NCI-H1417 (cell line): ENCODE measurements at places on chromosomes 12 and 14.

DNA sequence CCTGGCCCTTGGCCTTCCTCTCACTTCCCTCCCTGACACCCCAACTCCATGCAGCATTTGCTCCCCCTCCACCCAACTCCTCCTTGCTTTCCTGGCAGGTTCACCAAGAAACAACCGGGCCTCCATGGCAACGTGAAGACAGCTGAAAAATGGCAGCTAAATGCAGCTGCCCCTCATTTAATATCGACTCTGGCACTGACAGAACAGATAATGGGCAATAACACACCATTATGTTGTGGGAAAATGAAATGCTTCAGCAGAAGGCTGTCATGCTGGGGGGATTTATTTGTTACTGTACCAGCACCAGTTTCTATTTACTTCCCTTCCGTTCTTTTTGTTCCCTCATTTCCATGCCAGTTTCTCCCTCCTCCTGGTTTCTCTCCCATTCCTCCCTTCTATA, 440.8 kb downstream of the NRXN3 start:
- DNase-seq: no peak

GRCh38 chr14:99242816-99243721, 28.9 kb downstream of the BCL11B start:
- no peak for DNase-seq

DNA sequence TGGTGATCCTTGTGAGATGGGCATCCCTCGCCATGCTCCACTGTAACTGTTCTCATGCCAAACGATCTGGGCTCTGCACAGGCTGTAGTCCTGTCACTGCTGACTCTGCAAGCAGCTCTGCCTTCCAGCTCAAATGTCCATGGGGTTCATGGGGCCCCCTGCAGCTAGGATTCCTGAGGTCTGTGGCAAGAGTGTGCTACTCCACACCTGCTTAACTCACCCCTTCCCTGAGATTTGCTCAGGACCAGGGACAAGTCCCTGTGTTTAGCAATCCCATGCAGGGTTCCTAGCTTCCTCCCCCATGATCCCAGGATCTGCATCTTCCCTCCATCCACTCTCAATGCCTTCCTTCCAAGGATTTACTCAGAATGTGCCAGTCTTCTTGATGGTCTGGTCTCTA, 241.0 kb downstream of the ASCL1 start:
- DNase-seq: no peak

- DNase-seq: no peak
These were observed 7.2 kb downstream of the MFAP5 start for GRCh38 chr12:8655421-8655820.

GRCh38 chr12:2689879-2690278, 104.9 kb upstream of the FKBP4 start:
- DNase-seq: no peak

DNA sequence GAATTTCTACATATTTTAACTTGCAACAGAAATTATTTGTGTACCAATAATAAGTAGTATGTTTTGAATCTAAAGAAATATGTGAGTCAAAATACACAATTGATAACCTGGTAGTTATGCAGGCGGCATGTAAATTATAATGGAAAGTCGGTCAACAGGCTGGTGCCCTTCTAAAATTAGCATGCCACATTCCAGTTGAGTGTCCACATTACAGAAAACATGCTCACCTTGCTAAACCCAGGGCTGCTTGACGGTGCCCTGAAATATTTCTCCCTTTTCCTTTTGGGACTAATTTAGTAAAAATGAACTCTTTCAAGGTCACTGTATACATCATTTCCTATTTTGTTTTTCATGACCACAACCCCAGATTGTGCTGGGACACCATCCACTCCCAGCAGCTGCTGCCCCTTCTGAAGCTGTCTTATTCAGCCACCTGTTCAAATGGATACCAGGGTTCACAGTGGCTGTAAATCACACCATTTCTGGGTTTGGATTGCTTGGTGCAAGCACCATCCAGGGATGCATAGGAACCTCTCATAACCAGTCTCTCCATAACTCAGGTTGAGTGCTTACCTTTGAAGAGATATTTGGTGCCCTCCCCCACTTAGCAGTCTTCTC, 110.6 kb downstream of the ANO6 start:
- DNase-seq: peak; percentile 21

DNA sequence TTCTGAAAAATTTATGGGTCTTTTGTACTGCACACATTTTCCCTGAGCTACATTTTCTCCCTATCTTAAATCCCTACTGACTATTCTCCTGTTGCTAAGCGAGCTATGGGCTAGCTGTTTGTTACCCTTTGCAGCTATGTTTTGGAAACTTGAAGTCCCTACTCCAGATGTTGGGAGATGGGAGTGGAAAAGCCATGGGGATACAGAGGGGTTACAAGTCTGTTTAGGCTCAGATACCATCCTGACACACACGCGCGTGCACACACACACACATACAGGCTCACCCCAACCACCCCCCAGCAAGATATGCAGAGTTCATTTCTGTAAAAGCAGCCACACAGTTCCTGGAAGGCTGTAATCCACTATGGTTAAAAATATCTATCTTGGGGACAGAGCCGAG, 15.8 kb downstream of the ATP5MC2 start:
- no peak for DNase-seq

DNA sequence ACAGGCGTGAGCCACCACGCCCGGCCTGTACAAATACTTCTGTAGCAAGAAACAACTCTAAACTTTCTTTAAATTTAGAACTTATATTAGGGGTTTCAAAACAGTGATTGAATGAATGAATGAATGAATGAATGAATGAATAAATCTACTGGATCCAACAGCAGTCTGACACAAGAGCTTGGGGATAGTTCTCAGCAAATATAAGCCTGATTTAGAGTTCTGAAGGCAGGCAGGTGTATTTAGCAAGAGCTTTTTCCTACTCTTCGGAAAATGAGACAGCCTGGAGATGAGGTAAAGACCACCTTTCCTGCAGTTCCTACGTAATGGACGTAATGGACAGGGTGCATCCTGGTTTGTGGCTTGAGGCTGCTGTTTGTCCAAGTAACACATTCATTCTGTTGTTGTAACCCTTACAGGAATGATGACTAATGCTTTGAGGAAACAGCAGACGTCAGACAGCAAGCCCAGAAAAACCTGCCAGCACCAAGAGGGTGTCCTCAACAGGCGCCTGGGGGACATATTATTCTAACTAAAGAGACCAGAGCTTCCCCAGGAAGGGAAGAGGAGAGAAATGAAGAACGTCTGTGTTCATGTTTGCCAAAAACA, 277.4 kb upstream of the SOX5 start:
- no peak for DNase-seq

GRCh38 chr14:67240978-67241410, 241 bp upstream of the PALS1 start:
- DNase-seq: peak; percentile 99

DNA sequence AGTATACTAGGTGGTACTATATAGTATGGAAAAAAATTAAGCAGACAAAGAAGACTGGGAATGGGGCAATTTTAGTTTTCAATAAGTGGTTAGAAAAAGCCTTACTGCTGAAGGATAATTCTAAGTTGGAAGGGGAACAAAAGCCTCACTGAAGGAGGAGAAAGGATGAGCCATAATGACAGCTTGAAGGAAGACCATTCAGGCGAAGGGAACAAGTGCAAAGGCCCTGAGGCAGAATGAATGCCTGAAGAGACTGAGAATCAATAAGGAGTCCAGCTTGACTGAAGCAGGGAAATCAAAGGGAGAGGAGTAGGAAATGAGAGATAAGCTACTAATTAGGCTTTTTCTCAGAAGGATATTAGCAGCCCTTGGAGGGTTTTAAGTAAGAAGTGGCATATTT, 28.5 kb downstream of the PPP1R13B start:
- DNase-seq: no peak

DNA sequence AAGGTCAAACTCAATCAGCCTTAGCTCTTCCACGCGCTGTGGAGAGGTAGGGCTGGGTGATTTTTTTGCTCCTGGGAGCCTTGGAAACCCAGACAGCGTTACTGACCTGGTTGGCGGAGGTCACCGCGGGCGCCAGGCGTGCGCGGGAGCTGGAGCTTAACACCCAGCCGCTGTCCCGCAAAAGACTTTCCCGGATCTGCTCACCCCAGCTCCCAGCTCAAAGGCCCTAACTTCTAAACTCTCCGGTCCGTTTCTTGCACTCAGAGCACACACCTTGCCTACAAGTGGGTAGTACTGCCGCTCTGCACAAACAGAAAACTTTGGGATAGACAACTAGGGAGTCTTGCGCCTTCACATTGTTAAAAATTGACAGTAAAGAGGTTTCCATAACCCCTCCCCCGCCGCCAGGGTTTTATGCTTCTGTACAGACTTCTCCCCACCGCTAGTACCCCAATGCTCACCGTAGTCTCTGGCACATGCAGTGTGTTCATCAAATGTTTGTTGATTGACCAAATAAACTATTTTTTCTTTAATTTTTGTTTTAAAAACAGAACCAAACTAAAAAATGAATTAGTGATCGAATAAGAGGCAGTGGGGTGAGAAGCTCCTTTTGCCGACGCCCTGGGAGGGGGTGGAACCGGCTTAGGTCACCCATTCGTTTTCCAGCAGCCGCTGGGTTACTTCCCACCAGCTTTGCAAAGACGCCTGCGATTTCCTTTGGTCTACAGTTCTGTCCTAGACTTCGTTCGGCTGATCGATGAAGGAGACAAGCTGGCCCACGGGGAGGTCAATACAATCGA, 12.7 kb upstream of the TBX3 start:
- no peak for DNase-seq

DNA sequence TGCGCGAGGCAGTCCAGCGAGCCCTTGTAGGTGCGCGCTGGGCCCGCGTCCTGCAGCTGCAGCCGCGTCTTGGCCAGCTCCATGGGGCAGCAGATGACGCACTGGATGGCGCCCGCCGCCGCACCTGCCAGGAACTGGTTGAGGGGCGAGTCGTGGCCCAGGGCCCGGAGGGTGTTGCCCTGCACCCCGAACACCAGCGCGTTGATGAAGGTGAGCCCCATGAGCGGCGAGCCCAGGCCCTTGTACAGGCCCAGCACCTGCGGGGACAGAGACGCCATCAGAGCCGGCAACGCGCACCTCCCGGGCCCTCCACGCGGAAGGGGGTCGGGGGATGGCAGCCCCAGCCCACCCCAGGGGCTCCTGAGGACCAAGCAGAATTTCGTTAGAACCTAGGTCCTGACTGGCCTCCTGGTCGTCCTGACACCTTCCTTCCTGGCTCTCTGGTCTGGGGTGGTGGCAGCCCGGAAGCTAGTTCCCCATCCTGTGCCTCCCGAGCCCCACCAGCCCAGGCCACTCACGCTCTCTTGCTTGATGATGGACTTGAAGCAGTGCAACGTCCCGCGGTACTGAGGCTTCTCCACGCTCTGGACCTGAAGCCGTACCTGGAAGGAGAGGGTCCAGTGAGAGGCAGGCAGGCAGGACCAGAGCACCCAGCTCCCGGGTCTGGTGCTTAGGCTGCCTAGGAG, 13.3 kb downstream of the SLC25A29 start:
- DNase-seq: no peak

DNA sequence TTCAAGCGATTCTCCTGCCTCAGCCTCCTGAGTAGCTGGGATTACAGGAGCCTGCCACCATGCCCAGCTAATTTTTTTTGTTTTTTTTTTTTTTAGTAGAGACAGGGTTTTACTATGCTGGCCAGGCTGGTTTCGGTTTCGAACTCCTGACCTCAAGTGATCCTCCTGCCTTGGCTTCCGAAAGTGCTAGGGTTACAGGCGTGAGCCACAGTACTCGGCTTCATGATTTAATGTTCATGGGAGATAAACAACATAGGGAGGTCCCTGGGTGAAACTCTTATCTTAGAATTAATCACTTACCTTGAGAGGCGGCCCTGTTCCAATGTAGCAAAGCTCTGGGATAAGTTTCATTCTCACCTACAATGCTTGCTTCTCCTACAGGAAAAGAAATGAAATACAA, 48.3 kb downstream of the SEL1L start:
- DNase-seq: no peak

DNA sequence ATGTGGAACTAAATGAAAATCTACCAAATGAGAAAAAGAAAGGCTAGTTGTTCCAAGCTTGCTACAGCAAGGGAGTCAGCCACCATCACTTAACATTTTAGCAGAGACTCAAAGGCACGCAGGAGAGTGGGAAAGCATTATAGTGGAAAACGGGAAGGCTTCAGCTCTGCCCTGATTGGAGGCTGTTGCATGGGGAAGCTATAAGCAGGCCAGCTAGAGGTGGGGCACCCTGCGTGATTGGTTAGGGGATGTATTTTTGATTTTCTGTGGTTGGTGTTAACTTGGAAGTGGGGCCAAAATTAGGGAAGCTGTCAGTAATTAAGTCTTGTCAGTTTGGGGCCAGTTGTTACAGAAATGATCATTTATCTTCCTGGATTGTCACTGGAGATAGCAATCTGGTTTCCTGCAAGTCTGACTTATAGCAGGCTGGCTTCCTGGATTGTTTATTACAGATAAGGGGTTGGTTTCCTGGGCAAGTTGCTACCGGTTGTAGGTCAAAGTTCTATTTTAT, 93.9 kb downstream of the FAR2 start:
- no peak for DNase-seq

GRCh38 chr14:61746881-61747280, 15.3 kb upstream of the SNAPC1 start:
- DNase-seq: no peak

GRCh38 chr12:52390739-52391617, 5.5 kb upstream of the KRT84 start:
- no peak for DNase-seq

DNA sequence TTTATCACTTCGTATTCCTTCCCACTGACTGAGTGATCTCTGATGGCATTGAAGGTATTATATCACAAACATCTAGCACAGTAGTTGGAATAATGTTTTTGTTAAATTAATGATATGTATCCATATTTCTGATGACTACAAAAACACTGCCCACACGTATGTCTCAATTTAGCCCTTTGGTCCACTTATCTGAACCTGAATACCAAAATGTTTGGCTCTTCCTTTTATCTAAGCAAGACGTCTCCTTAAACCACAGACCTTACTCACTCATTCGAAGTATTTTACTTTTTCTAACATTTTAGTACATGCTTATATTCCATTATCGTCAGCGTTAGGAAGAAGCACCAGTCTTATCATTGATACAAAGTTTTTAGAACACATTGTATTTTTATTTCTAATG, 126.4 kb downstream of the PIK3C2G start:
- DNase-seq: no peak

DNA sequence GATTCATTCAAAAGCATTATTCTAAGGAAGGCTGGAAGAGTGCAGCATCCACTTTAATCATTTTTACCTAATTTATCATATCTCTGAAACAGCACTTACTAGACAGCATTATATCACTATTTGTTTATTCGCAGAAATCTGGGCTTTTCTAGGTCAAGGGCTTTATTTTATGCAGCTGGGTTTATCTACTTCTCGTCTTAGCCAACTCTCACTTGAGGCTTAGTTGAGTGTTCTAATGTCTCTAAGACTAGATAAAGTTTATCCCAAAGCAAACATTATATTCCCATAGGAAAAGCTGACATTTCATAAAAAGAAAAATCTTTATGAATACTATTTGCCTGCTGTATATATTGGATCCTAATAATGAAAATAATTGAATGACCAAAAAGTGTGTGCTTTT, 720.8 kb upstream of the FLRT2 start:
- DNase-seq: no peak

DNA sequence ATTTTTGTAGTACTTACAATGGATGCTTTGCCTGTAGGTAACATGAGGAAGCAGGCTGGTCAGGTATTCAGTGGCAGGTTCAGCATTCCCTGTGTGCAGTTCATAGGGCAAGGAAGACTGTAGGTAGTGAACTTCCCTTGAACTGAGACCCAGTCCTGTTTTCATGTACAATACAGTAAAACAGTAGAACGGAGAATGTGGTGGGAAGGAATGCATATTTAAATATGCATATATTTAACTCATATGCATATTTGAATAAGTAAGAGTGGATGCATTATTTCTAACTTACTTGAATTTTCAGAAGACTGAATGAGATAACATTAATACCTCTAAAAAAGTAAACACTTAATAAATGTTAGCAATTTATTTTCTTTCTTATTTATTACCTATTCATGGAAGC, 147.6 kb upstream of the FLRT2 start:
- no peak for DNase-seq
